ENCODE measurements at places on chromosomes 5 and 9.

GRCh38 chr5:59186623-59187022 is 603.7 kb downstream of the RAB3C start:
- DNase-seq: no peak

GRCh38 chr5:102511666-102512065 is 12.9 kb upstream of the SLCO6A1 start:
- no peak for DNase-seq

GRCh38 chr9:114155263-114155994 is at the start of gene COL27A1:
Gene COL27A1 (plus strand): TSS chr9:114155537. CDS start chr9:114155951, 414 bp downstream.
- no peak for DNase-seq

DNA sequence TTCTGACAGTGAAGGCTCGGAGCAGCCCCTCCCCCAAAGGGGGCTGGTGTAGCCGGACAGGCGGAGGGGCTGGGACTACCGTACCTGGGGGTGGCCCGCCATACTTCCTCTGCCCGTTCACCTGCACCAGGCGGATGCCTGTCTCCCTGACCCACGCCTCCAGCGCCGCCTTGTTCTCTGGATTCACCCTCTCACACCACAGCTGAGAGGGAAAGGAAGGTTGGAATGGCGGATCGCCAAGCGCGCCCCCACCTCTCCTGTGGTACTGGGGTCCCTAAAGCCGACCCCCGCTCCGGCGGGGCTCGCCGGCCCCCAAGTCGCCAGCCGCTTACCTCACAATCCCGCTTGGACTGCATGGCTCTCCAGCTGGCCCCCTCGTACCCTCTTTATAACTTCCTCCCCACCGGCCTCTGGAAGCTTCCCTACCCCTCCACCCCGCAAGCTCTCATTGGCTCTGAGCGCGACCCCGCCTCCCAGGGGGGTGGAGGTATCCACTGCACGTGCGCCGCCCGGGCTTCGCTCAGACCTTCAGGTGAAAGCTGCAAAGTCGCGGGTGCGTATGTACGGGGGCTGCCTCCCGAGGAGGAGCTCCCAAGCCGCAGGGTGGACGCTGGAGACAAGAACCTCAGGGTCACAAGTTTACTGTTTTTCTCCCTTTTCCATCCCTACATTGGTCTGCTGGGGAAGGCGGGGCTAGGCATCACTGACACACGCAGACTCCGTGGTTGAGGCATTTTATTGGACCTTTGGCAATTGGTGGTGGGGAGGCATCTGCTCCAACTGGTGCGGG is at the start of gene DND1:
Gene DND1, minus strand, starts transcription at position 390 of the 790 bp plus-strand sequence. Its CDS starts 34 bp downstream, at position 356.
- DNase-seq: no peak

DNA sequence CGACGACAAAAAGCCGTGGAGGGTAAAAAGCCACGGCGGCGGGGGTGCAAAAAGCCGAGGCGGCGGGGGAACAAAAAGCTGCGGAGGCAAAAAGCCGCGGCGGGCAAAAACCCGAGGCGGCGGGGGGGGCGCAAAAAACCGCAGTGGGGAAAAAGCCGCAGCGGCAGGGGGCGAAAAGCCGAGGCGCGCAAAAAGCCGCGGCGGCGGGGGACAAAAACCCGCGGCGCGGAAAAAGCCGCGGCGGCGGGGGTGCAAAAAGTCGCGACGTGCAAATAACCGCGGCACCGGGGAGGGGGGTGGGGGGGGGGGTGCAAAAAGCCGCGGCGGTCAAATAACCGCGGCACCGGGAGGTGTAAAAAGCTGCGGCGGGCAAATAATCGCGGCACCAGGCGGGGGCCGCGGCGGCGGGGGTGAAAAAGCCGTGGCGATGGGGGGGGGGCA is 511.5 kb downstream of the FOXD4L5 start:
- no peak for DNase-seq

GRCh38 chr5:110086658-110087388 is 397.1 kb downstream of the MAN2A1 start:
- DNase-seq: peak; percentile 91

Measured in epithelial cell of prostate (primary cell).